ENCODE measurements at places on chromosomes 16 and 17.
A peak's percentile ranks its signal among the peaks of the same experiment; 100 is the strongest.

DNA sequence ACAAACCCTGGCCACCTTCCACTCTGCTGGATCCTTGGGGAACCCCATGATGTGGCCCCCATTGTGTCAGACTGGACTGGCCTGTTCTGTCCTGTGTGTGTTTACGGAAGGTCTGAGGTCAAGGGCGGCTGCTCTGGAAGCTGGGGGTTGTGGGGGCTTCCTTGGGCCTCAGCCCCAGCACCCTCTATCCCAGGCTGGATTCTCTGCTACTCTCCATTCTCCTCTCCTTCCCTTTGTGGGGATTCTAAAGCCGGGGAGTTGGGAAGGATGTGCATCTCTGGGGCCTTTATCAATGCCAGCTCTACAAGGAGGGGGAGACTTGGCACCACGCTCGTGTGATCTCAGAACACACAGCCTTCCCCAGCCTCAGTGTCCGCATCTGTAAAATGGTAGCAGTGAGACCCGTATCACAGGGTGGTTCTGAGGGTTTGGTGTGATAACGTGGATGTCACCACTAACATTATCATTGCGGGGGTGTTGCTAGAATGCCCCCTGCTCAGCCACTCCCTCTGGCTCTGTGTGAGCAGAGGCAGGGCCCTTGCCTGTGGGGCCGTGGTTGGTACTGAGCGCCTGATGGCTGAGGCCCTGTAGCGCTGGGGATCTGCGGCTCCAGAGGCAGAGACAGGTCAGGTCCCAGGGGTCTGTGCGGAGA, 18.1 kb downstream of the ADGRG1 start:
- no peak for DNase-seq

GRCh38 chr17:76956846-76957540, 88.8 kb downstream of the MGAT5B start:
- no peak for DNase-seq

GRCh38 chr17:62067165-62068145, 2.4 kb upstream of the MED13 start:
- DNase-seq, result no peak

DNA sequence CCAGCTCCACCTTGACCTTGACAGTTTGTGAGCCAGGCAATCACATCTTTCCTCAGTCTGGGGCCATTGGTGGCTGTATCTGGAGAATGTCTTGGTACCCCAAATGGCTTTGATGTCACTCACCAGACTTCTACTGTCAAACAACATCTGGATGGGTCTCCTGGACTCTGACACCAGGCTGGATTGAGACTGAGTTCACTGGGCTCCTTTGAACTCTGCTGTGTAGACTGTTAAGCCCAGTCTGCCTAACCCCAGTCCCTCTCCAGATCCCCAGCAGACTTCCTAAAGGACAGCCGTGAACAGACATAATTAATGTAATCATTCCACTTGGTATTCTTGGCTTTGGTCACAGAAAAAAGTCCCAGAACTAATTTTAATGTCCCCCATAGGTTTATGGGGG, 84.1 kb upstream of the KIFC3 start:
- DNase-seq, result no peak

DNA sequence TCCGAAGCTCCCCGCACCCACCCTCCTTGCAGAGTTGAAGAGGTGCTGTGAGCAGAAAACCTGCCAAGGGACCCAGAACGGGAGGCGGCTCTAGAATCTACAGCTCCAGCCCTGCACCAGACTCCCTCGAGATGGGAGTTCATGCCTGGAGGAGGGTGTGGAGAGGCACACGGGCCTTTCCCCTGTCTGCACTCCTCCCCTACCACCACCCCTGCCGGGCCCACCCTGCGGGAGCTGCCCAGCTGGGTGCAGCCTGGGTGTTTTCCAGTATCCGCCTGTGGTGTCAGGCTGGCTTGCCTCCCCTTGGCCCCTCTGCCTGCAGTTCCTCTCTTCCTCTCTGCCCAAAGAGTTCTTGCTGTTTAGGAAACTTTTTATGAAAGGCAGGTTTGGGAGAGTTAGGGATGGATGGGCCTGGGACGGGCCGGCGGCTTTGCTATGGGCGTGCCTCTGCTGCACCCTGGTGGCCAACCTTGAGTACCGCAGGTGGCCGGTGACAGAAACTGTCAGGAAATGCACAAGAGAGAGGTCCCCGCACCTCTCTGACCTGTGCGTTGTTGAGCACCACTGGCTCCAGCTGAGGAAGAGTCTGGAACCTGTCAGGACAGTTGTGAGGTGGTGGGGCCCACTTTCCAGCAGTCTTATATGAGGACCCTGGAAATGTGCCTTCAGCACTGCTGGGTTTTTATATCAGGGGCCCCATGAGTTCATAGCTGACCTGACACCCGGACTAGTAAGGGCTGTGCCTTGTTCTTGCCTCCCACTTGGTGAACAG, 354.1 kb downstream of the SEC14L1 start:
- DNase-seq, result peak; percentile 66

DNA sequence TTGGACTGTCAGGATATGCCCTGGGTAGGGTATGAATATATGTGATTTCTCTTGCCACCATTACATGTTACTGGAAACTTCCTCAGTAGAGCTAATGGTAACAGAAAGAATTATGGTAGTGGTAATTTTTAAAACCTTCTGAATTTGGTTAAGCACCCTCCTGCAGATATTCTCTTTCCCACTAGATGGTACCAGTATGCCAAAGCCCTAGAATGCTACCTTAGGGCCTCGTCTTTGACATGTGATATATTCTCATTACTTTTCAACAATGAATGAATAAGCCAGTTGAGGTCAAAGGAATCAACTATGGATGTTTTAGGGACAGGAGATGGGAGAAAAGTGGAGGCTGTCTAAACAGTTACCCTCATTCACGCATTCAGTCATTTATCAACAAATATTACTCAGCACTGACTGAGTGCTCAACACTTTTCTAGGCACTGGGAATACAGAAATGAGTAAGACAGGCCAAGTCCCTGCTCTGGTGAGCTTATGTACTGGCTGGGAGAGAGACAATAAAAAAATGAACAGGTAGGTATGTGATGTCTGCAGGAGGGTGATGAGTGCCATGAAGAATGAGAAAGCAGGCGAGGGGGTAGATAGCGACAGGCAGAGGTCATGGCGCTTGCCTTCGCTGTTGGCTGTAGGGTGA, 14.7 kb downstream of the CDH13 start:
- no peak for DNase-seq

DNA sequence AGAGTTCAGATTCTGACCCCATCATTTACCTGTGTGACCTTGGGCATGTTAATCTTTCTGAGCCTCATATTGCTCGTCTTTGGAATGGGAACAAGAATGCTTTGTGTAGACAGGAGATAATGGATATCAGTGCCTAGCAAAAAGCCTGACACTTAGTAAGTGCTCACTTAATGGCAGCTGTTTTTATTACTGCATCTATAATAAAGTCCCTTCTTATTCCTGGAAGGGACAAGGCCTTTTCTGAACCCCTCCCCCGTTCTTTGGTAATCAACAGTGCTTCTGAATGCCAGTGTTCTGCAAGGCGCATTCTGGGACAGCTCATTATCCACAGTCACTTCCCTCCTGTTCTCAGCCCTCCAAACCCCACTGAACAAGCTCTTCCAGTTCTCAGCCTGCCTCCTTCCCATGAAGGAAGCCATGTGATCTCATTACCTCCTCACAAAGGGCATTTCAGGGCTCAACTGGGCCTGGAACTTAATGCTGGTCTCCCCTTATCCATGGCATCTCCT, 25.1 kb upstream of the SUPT4H1 start:
- DNase-seq, result no peak

- no peak for DNase-seq
Measured at GRCh38 chr17:36544044-36544306, 744 bp upstream of the GGNBP2 start.

DNA sequence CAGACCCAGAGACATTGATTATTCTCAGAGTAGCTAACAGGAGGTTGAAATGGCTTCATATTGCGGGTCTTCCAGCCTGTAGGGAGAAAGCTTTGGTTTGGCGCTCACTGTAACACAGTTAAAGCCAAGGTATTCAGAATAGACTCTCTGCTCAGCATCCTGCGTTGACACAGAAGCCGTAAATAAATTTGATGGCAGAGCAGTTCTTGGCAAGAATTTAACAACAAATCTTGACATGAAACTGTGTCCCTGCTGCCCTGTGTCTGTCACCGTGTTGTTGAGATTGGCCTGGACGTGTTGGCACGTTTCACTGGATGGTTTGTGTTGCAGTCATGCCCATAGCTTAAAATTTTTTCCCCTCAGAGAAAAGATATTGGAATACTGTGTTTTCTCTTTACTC, 359.6 kb downstream of the SNX29 start:
- no peak for DNase-seq

DNA sequence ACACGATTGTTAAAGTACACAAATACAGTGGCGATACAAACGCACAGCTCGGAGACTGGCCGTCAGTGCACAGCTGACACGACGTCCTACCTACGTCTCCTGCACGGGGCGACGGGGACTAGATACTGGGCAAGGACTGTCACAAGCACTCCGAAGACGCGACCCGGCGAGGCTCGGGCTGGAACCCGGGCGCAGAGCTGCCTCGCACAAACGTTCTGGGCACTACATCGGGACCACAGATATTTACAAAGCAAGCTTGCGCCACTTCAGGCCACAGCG, 13.8 kb downstream of the SLC16A3 start:
- DNase-seq, result no peak

GRCh38 chr16:80915079-80915450, 91.6 kb downstream of the CMC2 start:
- DNase-seq, result no peak
